Activated CD4-positive, CD25-positive, alpha-beta regulatory T cell (primary cell): ENCODE measurements at places on chromosomes 1 and 21.

GRCh38 chr21:38997051-38997842 is 186.0 kb downstream of the PSMG1 start:
- DNase-seq = no peak

GRCh38 chr1:96596226-96596922 is 125.2 kb upstream of the PTBP2 start:
- DNase-seq = no peak

GRCh38 chr1:55179177-55179835 is 35.9 kb downstream of the USP24 start:
- no peak for DNase-seq

- DNase-seq = no peak
Observed at GRCh38 chr1:53468374-53468773, 9.2 kb downstream of the DMRTB1 start.

- no peak for DNase-seq
Observed at GRCh38 chr1:49597436-49597835, 426.3 kb downstream of the AGBL4 start.

- DNase-seq = no peak
Observed at GRCh38 chr1:245099401-245099800, 55.4 kb upstream of the KIF26B start.

DNA sequence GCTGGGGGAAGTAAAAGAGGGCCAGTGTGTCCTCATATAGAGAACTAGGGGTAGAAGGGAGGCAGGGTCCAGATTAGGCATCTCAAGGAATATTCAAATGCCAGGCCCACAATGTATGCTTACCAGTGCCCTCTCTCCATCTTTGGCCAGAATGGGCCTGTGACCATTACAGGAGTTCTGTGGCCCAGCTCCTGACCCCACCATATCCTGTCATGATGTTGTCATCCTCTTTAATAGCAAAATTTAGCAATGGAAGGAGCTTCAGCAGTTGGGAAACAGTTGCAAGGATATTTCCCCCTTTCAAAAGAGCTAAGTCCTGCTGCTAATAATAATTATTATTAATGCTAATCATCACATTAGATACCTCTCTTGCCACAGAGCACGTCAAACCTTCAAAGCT is 49.3 kb upstream of the JUN start:
- no peak for DNase-seq

DNA sequence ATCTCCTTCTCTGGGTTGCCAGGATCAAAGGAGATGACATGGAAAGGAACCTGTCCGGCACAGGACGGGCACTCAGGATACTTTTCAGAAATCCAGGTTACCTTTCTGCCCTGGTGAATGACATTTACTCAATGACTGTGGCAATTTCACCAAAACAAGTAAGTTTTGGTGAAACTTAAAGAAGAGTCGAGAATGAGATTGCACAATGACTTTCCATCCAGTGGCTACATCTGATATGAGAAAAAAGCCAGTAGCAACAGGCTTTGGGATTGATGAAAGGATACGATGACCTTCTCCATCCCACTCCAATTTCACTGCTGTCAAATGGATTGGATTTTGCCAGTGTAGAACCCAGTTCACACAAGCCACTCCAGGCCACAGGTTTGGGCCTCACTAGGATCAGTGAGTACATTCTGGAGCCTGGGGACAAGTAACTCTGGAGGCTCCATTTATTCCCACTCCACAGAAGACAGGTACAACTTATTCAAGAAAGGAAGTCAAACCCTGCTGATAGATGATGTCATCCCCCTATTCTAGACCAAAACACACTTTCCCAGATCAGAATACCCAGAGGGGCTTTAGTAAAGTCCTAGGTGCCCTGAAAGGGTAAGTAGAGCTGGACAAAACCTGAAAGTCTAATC is 63.3 kb downstream of the PLPP3 start:
- DNase-seq = no peak
